ENCODE measurements at places on chromosomes 13 and 19.

- no peak for DNase-seq
Measured at GRCh38 chr13:72041165-72041564, 174.2 kb upstream of the DACH1 start.

GRCh38 chr19:1266129-1266915 lies 2.8 kb upstream of the CIRBP start:
- DNase-seq = no peak

DNA sequence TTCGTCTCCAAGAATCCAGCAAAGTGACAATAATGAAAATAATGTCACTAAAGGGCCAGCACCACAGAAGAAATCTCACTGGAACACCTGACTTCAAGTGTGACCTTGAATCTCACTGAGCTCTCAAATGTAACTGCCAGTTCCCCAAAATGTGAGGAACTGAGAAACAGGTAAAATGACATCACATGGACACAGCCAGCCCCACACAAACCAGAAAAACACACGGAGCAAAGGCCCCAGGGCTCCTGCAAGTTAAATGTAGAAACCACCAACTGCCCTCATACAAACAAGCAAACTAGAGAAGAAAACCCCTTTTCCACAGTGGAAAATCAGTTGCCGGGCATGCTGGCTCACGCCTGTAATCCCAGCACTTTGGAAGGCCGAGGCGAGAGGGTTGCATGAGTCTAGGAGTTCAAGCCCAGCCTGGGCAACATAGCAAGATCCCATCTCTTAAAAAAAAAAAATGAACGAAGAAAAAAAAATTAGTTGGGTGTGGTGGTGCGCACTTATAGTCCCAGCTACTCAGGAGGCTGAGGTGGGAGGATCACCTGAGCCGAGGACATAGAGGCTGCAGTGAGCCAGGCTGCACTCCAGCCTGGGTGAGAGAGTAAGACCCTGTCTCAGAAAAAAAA lies 8.7 kb upstream of the KANK2 start:
- no peak for DNase-seq

DNA sequence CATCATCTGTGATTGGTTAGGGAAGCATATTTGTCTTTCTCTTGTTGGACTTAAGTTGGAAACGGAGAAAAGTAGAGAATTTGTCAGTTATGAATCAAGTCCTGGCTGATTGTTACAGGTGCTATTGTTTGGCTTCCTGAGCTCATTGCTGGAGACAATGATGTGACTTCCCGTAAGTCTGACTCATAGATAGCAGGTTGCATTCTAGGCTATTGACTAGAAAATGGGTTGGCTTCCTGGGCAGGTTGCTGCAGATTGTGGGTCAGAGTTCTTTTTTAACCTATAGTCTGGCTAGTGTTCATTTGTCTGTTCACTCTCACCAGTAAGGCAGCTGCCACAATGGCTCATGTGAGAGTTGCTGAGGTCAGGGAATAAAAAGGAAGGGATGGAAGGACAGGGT lies 101.5 kb downstream of the CCNA1 start:
- DNase-seq = no peak

DNA sequence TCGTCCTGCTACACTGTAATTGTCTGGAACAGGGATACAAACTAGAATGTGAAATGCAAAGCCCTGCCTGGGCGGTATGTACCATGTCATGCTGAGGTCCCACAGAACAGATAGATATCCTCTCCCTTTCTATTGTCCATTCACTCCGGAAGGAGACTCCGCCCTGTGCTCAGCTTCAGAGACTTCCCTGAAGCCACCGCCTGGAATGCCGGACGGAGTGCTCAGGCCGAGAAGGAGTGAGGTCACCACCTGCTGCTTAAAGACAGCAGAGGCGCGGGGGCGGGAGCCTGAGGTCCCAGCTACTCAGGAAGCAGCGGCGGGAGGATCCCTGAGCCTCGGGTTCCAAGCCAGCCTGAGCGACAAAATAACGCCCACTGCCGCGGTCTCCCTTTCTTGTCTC lies 890 bp upstream of the ZNF611 start:
- no peak for DNase-seq

DNA sequence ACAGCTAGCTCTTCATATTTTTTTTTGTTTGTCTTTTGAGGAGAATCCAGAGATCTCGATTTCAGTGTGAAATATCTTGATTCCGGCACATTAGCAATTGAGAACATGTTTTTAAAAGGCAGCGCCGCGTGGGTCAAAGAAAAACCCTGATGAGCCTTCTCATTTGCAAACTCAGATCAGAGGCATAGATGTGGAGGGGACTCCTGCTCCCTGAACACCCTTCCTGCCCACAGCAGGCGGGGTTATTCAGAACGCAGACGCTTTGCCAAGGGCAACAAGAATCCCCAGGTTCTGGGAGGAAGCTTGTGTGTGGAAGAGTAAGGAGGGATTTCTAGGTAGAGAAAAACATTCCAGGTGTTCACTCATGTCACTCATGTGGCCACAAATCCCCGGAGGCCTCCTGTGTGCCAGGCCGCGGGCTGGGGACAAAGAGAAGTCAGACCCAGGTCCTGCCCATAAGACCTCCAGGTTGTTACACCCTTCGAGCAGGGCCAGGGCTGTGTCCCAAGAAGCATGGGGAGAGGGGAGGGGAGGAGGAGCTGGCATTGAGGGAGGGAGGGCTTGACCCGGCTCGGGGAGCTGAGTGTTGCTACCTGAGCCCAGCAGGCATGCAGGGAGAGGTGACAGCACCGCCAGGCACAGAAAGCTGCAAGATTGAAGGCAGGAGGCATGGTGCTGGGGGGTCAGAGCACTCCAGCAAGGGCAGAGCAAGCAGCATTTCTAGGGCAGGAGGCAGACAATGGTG lies 15.9 kb upstream of the IGLON5 start:
- DNase-seq = no peak

DNA sequence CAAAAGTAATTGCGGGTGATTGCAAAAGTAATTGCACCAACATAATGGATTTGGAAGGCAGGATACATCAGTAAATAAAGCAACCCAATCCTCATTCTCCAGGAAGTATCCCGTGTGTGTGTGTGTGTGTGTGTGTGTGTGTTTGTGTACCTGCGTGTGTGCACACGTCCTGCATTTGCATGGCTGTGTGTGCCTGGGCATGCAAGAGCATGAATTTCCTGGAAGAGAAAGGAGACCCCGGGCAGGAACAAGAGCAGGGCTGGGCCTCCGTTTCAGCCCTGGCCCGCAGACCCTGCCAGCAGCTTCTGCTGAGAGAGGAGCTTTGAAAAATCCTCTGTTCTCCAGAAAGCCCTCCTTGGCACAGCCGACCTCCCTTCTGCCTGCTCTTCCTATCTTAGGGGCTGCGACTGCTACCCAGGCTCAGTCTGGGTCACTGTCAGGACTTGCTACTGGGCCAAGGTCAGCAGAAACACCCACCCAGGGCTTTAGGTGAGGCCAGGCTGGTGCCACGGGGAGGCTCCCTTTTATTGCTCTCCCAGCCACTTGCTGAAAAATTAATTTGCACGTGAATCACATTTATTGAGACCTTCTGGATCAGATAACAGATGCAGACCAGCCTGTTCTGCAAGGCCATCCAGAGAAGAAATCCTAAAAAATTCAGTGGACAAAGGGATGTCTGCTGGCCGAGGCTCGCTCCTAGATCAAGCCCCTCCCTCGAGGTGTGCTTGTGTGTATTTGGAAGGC lies 258.3 kb downstream of the ZNF536 start:
- no peak for DNase-seq

- DNase-seq = no peak
Measured at GRCh38 chr13:71303144-71303543, 563.9 kb downstream of the DACH1 start.

DNA sequence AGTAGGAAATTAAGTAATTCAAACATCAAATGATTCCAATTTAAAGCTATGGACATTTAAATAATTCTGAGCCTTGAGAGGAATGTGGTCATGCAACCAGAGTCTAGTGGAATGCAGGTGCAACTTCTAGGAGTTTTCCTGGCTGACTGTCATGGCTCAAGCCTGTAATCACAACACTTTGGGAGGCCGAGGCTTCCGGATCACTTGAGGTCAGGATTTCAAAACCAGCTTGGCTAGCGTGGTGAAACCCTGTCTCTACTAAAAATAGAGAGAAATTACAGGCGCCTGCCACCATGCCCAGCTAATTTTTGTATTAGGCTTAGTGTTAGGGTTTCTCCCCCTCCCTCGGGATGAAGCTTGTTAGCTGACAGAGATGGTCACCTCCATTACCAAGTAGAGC lies 6.4 kb downstream of the ZNF808 start:
- DNase-seq = no peak

DNA sequence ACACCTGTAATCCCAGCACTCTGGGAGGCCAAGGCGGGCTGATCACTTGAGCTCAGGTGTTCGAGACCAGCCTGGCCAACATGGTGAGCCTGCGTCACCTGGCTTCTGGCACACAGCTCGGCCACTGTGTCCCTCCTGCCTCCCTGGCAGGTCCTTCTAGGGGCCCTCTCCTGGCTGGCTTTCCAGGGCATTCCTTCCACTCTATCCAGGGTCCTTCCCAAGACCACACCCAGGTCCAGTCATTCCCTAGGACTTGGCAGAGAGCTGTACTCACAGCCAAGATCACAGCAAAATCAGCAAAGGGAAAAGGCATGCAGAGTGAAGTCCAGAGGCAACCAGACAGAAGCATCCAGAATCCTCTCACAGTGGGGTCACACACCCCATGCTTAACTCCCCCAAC lies 9.7 kb upstream of the HSH2D start:
- no peak for DNase-seq

DNA sequence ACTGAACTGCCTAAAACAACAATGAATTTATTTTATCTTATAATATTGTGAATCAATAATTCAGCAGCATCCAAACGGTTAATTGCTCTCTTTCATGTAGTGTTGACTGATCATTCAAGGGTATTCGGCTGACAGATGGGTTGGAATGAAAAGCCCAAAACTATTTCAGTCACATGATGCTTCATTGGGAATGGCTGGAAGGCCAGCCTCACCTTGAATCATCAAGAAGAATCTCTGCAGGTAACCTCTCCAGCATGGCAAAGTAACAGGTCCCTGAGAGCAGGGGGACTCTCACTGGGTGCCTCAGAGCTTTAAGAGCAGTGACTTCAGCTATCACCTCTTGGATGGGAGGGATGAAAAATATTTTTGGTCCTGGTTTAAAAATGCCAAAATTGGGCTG lies 1395.7 kb downstream of the OLFM4 start:
- no peak for DNase-seq

GRCh38 chr19:38084196-38084595 lies 139.8 kb downstream of the DPF1 start:
- DNase-seq = no peak

- DNase-seq = no peak
Measured at GRCh38 chr19:9130965-9131364, 4.2 kb upstream of the OR7G3 start.

DNA sequence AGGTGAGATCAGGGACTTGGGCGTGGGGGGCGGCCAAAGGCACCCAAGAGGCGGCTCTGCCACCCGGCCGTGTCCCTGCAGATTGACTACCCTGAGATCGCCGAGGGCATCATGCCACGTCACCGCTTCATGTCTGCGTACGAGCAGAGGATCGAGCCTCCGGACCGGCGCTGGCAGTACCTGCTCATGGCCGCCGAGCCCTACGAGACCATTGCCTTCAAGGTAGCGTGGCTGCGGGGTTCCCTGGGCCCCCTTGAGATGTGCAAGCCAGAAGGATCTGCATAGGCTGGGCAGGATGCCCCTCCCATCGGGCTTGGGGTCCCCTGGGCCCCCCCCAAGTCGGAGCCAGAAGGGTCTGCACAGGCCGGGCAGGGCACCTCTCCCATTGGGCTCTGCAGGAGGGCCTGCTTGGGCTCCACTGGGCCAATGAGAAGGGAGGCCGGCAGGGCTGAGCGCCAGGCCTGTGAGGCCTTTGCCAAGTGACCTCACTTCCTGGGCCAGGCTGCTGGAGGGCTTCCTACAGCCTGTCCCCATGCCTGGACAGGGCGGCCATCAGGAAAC lies 2.2 kb upstream of the AMH start:
- DNase-seq = no peak

- no peak for DNase-seq
Measured at GRCh38 chr13:24274452-24275021, 34.8 kb upstream of the C1QTNF9 start.

- no peak for DNase-seq
Measured at GRCh38 chr13:24777171-24777570, 13.2 kb downstream of the RNF17 start.

DNA sequence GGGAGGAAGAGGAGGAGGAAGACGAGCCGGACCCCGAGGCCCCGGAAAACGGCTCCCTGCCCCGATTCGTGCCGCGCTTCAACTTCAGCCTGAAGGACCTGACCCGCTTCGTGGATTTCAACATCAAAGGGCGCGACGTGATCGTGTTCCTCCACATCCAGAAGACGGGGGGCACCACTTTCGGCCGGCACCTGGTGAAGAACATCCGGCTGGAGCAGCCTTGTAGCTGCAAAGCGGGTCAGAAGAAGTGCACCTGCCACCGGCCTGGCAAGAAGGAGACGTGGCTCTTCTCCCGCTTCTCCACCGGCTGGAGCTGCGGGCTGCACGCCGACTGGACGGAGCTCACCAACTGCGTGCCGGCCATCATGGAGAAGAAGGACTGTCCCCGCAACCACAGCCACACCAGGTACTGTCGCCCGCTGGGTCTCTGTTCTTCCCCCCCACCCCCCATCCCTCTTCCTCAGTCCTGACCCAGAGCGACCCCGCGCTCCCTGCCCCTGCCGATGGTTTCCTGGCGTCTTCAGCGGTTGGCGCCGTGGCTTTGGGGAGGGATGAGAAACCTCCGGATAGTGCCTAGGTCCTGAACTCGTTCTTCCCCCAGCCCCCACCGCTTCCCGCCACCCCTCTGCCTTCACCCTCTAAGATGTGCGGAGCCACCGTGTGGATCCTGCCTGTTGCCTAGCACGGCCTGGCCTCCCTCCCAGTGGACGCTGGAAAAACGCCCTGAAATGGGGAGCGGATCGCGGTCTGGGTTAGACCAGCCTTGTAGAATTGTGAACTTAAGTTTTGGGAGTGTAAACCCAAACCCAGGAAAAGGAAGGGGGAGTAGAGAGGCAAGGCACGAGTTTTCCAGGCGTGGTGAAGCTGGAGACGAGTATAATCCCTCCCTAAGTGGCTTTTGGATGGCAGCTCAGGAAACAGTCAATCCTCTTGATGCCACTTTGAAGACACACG lies 1.5 kb downstream of the HS6ST3 start:
- DNase-seq = no peak

- no peak for DNase-seq
Measured at GRCh38 chr19:1540365-1540925, 16.6 kb downstream of the PLK5 start.

- no peak for DNase-seq
Measured at GRCh38 chr13:20441056-20441455, 84.6 kb downstream of the CRYL1 start.

- no peak for DNase-seq
Measured at GRCh38 chr13:51148223-51148951, 37.3 kb upstream of the C13orf42 start.

- no peak for DNase-seq
Measured at GRCh38 chr13:19882231-19882630, 18.8 kb upstream of the ZMYM5 start.
